NCI-H2171 (cell line): ENCODE measurements at places on chromosomes 12 and 14.

GRCh38 chr12:66092559-66093269, 37.8 kb downstream of the LLPH start:
- DNase-seq: no peak

- no peak for DNase-seq
Observed at GRCh38 chr12:49821373-49822287, 6.6 kb downstream of the NCKAP5L start.

DNA sequence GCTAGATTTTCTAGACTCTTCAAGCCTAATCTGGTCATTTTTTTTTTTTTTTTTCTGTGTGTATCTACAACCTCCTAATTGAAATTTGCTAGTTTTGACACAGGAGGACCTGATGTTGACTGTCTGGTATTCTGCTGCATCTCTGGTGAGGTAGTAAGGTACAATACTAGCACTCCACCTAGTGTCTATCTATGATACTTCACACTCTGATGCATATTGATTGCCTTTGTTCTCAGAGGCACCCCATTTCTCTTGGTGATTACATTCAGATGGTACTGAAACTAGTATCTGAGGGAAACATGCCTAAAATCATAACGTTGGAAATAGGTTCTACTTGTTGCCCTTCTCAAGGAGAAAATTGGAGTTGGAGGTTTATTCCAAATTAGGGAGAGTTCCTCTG, 930.5 kb upstream of the NOVA1 start:
- DNase-seq: peak; percentile 21

DNA sequence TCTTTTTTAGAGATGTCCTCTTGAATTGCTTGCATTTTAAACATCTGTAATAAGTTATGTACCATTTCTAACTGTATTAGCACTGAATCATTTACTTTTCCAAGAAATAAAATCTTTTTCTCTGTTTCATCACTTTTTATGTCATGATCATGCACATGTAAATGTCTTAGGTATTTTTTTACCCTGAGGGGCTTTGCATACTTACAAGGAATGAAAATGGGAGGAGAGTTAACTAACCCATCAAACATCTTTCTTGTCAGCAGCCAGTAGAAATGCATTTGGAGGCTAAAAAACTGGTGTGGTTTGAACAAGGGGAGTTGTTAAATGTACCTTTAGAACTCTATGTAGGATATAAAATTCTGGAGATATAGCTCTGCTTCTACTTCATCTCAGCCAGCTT, 1080.3 kb downstream of the GALC start:
- no peak for DNase-seq

DNA sequence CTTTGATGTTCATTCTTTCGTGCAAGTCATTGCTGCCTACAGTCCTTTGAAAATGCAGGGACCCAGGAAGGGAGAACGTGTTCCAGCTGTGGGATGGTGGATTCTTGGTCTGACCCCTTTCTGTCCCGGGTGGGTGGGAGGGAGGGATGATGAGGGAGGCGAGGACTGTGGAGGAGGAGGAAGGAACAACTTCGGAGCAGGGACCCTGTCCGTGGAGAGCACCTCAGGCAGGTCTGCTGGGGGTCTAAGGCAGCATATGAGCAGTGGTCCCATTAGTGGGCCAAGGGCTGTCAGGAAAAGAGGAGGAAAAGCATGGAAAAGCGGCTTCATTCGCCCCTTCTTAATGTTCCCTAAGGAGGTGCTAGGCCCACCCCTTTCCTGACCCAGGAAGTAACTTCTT, 36.0 kb downstream of the CACNA2D4 start:
- DNase-seq: no peak

- DNase-seq: no peak
Observed at GRCh38 chr14:63436286-63437098, 106.7 kb downstream of the PPP2R5E start.

DNA sequence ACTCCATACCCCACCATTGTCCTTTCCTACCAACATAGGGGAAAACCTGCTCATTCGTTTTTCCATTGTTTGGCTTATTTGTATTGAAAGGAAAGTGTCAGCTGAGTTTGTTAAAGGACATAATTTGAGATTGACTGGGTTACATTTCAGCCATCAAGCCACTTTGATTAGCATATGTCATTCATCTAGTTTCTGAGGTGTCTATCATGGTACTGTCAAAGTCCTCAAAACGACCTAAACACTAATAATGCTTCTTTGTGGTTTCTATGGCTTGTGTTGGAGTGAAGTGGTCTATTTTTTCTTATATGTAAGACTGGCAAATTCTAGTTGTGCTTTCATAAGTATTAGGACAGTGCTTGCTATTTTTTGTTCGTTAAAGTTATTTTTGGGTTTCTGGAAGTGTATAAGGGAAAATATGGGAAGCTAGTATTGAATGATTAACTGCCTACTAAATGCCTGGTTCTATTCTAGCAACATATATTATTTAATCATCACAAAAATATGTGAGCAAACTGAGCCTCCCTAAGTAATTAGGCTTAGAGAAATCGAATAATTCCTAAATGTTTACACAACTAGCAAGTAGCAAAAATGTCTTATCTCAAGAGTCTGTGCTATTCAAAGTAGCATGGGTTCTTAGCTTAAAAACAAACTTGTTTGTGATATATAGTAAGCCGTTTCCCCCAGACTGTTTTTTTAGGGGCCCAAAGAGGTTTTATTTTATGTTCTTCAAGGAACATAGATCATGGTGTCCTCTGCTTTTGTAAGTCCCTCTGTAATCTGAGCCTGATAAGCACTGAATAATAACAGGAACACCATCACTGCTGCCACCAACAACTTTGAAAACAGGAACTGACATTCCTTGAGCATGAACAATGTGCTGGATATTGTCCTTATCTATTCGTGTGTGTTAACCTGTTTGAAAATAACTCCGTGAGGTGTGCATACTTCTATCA, 67.1 kb downstream of the DERA start:
- DNase-seq: no peak

DNA sequence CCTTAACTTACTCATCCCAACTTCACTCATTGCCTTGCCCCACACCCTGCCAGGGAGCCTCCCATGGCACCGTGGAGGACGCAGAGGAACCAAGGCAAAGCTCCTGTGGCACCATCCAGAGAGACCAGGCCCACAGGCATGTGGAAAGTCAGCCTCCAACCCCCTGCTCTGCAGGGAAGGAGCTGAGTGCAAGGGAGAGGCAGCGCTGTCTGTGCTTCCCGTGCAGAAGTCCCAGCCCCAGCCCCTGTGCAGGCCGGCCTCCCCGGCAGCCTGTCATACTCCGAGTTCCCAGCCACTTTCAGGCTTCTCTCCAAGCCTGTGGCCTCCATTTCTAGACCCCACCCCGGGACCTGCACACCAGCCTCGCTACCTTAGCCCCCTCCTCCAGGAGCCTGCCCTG, 106.4 kb downstream of the SINHCAF start:
- no peak for DNase-seq

GRCh38 chr14:85459361-85460000, 70.5 kb upstream of the FLRT2 start:
- no peak for DNase-seq

DNA sequence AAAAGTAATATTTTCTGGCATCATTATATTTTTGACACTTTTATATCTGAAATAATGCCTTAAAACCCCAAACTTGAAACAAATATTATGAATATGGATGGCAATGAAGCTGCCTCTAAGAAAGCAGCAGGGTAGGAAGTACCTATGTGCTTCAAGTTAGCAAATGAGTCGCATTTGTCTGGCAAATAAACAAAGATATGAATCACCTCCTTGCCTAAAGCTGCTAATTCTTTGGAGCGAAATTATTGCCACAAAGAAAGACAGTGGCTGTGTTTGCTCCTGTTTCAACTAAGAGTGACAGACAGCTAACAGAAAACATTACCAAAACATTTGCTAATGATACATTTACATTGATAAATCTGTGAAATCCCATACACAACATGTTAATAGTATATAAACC, 854.9 kb downstream of the RPS29 start:
- DNase-seq: no peak

GRCh38 chr14:55384536-55384935, 27.1 kb downstream of the ATG14 start:
- no peak for DNase-seq

DNA sequence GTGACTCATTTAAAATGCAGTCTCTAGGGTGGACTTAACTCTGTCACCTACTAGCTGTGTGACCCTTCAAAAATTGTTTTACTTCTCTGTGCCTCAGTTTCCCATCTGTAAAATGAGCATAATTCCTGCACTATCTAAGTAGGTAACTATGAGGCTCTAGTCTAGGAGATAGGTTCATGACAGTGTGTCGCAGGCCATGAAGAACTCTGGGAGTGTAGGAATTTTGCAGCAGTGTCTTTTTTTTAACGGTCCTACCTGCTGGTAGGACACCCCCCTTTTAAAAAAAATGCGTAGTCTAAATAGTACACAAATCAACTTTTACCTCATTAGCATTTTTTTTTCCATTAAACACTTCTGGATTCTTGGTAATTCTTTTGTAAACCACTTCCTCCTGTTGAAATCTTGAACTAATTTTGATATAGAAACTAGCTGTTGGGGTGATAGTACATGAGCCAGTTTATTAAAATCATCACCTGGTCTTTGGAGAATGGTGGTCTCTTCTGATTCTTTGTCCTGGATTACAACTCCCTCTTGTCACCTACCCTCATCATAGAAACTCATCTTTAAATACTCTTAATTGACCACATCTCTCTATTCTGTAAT, 86.0 kb upstream of the SLC38A2 start:
- no peak for DNase-seq

- no peak for DNase-seq
Observed at GRCh38 chr12:130198026-130198662, 35.9 kb downstream of the FZD10 start.

DNA sequence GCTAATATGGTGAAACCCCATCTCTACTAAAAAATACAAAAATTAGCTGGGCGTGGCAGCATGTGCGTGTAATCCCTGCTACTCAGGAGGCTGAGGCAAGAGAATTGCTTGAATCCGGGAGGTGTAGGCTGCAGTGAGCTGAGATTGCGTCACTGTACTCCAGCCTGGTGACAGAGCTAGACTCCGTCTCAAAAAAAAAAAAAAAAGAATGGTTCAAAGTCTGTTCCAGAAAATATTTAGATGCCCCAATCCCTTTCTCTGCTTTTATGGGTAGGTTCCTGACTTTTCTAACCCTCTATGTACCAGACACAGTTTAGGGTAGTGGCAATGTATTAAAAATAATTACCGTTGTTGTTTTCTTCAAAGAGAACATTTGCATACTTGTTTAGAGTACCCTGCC, 161.4 kb downstream of the STXBP6 start:
- no peak for DNase-seq

- no peak for DNase-seq
Observed at GRCh38 chr14:24913746-24914145, 136.2 kb downstream of the STXBP6 start.

GRCh38 chr12:99087278-99087677, 442.2 kb downstream of the APAF1 start:
- DNase-seq: peak; percentile 48

DNA sequence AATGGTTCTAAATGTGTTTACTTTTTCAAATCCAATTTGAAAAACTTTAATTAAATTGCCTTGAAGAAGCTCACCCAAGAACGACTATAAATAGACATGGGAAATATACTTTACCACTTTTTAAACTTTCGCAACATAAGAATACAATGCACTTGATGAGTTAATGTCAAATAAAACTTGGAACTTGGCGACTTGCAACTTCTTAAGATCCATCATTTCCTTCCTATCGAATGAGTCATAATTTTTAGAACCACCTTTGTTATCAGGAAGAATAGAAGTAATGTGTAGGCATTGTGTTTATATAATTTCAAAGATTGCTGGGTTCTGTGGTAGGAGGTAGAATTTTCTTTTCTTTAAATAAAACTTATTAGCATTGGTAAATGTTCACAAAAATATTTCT, 1417.4 kb upstream of the FLRT2 start:
- DNase-seq: no peak

DNA sequence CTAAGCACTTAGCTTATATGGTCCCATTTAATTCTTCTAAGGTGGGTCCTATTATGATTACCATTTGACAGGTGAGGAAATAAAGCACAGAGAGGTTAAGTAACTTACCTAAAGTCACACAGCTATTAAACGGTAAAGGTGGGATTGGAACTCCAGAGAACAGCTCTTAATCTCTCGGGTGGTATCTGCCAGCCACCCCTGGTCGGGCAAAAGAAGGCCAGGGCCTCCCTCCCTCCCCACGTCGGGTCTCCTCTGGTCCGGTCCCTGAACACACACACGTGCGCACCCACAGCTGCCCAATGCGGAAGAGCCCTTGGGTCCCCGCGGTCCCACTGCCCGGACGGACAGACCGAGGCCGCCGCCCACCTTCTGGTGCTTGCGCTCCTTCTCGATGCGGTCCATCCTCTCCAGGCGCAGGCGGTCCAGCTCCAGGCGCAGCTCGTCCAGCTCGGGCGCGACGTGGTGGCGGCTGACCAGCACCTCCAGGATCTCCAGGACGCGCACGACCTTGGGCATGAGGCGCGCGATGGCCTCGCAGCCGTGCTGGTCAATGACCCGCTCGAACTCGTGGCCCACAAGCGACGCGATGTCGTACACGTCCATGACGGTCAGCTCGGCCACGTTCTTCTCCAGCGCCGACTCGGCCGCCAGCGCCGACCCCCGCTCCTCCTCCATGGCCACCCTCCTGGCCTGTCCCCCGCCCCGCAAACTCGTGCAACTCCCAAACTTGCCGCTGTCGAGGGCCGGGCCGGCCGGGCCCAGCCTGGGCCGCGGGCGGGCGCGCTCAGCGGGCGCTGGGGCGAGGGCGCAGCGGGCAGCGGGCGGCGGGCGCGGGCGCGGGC, 490 bp downstream of the RILPL1 start:
- DNase-seq: no peak

DNA sequence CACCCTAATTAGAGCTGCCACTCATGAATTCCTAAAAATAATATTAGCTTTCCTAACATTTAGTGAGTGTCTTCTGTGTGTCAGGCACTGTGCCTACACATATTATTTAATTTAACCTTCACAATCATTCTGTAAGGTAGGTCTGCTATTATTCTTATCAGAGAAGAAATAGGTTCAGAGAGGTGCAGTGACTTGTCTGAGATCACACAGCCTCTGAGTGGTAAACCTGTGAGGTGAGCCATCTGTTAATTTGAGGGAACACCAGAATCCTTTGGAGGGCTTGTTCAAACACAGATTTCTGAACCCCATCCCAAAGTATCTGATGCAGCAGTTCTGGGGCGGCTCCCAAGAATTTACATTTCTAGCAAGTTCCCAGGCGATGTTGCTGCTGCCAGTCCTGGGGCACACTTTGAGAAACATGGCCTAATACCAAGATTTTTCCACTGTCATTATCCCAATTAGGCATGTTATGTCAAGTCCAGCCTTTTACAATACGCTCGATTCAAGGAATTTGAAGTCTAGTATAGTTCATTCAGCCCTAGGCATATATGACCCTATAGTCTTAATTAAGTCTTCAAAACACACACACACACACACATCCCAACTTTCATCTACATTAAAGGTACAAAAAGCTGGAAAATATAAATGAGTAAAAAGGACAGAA, 19.9 kb upstream of the COX6A1 start:
- no peak for DNase-seq
